ELF-1 (cell line): ENCODE measurements at places on chromosomes 13 and 19.

GRCh38 chr13:66462187-66462586 is 767.9 kb downstream of the PCDH9 start:
- no peak for DNase-seq

DNA sequence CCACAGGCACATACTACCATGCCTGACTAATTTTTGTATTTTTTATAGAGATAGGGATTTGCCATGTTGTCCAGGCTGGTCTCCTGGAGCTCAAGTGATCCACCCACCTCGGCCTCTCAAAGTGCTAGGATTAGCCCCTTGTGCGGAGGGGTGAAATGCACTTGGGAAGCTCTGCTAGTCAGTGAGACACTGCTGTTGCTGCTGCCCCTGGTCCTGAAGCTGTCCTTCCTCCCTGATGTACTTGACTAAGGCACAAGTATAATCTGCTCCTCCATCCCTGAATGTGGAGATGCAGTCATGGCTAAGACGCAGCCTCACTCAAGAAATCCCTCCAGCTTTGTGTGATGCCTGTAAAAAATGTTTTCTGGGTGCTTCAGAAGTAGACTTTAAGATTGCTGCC is 124.5 kb downstream of the KCTD15 start:
- no peak for DNase-seq

- DNase-seq = no peak
Observed at GRCh38 chr19:29436591-29437103, 89.1 kb upstream of the VSTM2B start.

GRCh38 chr13:53158201-53158600 is 129.6 kb downstream of the OLFM4 start:
- no peak for DNase-seq

DNA sequence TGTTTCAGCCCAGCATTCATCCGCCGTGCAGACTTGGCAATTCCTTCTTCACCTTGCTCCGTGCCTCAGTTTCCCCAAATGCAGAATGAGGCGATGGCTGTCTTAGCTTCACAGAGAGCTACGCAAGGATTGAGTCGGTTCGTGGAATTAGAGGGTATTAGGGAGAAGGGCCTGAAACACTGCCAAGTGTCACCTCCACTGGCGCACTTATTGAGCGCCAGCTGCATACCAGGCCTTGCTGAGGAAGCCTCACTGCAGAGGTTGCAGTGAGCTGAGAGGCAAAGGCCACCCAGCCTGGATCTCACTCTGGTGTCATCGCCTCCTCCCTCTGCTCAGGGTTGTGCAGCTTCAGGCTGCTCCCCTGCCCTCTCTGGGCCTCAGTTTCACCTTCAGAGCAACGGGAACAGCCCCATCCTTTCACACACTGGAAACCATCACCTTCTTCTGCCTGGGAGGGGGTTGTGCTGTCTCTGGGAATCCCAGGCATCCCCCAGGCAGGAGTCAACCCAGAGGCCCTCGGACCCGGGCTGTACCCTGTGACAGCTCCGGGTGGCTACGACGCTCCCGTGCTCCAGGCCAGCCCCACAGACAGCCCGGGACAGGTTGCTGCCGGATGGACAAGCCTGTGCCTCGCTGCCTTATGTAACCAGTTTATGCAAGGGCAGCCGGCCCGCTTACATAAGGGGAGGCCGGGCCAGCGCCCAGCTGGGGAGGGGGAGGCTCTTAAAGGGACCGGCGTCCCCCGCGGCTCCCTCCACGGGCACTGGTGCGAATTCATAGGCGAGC is 31.9 kb downstream of the NFIC start:
- DNase-seq = peak; percentile 53

DNA sequence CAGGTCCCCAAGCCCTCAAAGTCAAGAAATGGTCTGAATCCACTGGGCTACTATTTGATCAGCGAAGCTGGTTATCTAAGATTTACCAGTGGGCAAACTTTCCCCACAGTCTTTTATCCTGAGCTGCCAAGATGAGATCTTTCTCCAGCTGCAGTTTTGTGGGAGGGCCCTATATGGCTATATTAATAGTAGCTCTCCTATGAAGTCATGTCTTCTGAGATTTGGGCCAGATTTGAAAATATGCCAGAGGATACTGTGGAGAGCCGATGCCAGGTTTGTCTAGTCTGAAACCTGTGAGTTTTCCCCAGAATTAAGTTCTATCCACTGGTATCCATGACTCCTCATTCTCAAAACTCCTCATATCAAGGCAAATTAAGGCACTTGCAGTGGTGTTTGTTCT is 173.2 kb downstream of the FLT1 start:
- no peak for DNase-seq

DNA sequence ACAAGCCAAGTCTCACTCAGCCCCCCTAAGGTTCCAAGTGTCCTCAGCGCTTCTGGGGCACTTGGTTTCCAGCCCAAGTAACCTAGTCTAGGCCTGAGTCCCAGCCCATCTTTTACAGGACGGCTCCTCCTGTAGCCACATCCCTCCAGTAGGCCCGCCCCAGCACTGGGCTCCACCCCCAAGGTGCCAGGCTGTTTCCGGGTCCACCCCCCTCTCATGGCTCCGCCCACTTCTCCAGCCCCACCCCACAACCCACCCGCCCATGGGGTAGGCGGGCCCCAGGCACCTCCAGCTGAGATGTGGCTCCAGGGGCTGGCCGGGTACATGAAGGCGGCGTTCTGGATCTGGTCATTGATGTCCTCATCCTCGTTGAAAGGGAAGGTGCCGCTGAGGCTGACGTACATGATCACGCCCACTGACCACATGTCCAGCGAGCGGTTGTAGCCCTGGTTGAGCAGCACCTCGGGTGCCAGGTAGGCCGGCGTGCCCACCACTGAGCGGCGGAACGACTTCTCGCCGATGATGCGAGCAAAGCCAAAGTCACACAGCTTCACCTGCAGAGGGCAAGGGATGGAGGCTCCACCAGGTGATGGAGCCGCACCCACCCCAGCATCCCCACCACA is 17.2 kb upstream of the DACT3 start:
- peak; percentile 82 for DNase-seq

- DNase-seq = no peak
Observed at GRCh38 chr13:36975172-36975571, 24.0 kb downstream of the ALG5 start.

DNA sequence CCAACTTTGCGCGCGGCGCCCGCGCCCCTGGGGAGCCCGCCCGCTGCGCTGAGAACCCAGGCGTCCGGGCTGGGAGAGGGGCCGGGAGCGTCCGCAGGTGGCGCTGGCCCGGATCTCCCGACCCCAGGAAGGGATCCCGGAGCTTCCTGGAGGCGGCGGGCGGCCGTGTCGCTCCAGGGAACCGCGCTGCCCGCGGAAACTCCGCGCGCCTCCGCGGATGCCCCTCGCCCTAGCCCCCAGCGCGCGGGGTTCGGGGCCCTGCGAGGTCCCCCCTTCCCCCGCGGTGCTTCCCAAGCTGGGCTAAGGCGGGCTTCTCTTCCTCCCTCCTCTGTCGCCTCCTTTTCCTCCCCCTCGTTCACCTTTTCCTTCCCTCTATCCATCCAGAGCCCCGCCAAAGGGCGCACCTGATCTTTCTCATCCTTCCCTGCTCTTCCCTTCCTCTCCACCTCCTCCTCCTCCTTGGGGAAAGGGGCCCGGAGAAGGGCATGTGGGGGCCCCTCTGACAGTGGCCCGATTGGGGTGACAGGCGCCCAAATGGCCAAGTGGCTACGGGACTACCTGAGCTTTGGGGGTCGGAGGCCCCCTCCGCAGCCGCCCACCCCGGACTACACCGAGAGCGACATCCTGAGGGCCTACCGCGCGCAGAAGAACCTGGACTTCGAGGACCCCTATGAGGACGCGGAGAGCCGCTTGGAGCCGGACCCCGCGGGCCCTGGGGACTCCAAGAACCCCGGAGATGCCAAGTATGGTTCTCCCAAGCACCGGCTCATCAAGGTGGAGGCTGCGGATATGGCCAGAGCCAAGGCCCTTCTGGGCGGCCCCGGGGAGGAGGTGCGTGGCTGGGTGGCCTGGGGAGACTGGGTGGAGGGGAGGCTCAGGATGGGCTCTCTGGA is 710 bp downstream of the SHD start:
- no peak for DNase-seq

- DNase-seq = peak; percentile 74
Observed at GRCh38 chr19:6087074-6087571, 23.2 kb downstream of the RFX2 start.

DNA sequence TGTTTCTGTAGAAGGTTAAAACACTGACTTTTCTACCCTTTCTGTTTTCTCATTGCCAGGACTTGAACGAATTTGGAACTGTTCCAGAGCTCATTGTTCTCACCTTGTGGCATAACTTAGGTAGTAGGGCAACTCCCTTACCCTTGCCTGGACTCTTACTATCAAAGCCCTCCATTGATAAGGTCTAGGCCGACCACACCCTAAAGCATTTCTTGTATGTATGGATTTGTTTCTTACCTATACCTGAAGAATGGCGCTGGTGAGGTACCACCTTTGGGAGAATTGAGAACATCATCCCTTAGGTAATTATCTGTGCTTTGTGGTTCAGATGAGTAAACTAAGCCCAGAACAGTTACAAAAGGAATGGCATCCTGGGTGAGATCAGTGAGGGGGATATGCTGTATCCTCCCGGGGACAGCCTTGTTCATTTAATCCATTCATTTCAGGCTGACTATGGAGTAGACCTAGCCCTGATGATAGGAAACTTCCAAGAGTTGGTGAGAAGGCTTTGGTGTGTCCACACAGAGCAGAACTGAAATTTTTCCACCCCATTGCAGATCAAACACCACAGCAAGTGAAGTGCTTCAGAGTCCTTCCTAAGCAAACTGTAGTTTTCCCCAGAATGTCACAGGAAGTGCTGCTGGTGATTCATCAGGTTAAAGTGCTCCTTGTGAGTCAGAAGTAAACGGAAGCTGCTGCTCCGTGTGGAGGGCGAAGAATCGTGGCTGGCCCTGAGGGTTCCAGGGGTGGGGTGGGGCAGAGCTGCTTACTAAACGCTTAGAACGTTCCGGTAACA is 113.0 kb downstream of the TEX26 start:
- DNase-seq = peak; percentile 67

DNA sequence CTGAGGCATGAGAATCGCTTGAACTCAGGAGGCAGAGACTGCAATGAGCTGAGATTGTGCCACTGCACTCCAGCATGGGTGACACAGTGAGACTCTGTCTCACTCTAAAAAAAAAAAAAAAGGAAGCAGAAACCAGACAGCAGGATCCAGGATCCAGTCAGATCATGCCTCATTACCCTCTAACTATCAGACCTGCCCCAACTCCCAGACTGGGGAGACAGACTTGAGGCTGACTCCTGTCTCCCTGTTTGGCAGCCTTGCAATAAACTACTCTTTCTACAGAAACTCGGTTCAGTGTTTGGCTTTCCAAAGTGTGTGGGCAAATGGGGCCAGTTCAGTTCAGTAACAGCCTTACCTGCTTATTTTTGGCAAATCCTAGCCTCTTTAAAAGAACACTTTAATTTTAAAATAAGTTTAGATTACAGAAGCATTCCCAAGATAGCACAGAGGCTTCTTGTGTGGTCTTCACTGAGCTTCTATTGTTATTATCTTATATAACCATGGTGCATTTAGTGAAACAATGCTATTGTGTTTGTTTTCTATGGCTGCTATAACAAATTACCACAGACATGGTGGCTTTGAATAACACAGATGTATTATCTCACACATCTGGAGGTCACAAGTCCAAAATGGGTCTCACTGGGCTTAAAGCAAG is 18.5 kb downstream of the RASL11A start:
- DNase-seq = no peak

GRCh38 chr13:77430377-77430951 is 103.6 kb upstream of the MYCBP2 start:
- DNase-seq = no peak

GRCh38 chr13:34926508-34926907 is 15.6 kb upstream of the NBEA start:
- DNase-seq = no peak

GRCh38 chr13:48804821-48805601 is 151.3 kb downstream of the CYSLTR2 start:
- DNase-seq = no peak

GRCh38 chr19:1064661-1065605 is 2.0 kb upstream of the ARHGAP45 start:
- DNase-seq = peak; percentile 85

GRCh38 chr13:47168618-47169017 is 271.8 kb upstream of the HTR2A start:
- no peak for DNase-seq

DNA sequence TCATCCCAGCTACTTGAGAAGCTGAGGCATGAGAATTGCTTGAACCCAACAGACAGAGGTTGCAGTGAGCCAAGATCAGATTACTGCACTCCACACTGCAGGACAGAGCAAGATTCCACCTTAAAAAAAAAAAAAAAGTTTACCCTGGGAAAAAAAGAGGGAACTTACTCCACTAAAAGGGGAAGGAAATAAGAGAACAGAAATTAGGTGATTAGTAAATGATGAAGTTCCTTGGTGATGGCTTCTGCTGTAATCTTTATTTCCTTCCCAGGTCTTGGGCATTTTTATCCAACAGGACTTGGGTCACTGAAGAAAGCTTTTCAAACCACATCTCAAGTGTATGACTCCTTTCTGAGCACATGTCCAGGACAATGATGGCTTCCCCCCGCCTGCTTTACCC is 9.3 kb downstream of the ZNF780A start:
- no peak for DNase-seq

GRCh38 chr13:47859165-47859564 is 141.9 kb downstream of the SUCLA2 start:
- no peak for DNase-seq

GRCh38 chr19:1967087-1967608 is 26.2 kb downstream of the CSNK1G2 start:
- no peak for DNase-seq

DNA sequence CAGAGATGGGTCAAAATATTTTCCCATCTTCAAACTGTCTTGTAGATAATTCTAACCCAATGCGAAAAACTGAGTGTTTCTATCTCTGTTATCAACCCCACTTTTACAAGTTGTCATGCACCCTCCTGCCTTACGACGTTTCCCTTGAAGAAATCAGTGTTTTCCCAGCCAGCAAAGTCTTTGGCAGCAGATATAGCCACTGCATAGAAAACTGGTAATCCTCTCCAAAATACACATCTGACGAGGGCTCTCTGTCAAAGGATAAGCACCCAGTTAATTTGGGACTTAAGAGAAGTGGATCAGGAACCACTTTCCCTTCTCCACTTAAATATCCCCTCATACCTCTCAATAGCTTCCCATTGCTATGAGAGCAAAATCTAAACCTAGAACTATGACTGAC is 351.9 kb upstream of the MIR17HG start:
- DNase-seq = no peak

DNA sequence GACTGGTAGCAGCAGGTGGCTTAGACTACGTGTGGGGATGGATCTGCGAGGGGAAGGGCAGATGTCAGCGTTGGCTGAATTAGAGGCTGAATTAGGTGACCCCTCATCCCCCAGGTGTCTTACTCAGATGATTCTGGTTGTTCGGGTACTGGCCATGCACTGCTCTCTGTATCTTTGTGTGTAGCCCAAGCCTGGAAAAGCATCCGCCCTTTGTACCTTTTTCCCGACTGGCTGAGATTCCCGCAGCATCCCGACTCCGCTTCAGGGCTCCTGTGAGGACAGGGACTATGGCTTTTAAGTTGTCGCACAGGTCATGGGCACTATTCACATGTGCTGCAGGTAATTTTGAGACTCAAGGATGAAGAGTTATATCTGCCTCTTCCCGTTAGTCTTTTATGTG is 7.2 kb downstream of the TFDP1 start:
- no peak for DNase-seq

DNA sequence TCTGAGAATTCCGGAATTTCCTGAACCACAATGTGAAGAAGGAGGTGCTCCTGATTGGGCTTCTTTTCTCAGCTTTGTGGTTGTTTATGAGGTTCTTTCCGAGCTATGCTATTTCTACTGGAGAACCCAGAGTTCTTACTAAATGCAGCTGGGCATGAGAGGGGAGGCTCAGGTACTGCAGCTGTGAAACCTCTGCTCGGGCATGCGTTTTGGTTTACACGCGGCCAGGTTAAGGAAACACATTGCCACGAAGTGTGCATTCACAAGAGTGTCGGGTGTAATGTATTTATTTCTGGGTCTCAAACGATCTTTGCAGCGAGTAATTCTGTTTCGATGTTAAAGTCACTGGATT is 661 bp upstream of the MIR17HG start:
- DNase-seq = no peak
